Hematopoietic multipotent progenitor cell (in vitro differentiated cells): ENCODE measurements at places on chromosomes 6 and 20. TPM values are rescaled to one million over a fixed set of nuclear protein-coding genes. Genes with fewer than 3 reads are reported as not detected.

Gene EDN3
- total RNA-seq: not detected

Gene GPR63
- total RNA-seq: 0.54 TPM

Gene ROS1
- not detected for total RNA-seq

Gene FHL5
- not detected for total RNA-seq

Gene CALHM4
- not detected for total RNA-seq

Gene CDSN
- under 0.01 TPM for total RNA-seq

Gene SNRNP48
- total RNA-seq: 7.5 TPM

Gene OR2J3
- total RNA-seq: not detected
